ENCODE measurements at places on chromosomes 5 and 9.

DNA sequence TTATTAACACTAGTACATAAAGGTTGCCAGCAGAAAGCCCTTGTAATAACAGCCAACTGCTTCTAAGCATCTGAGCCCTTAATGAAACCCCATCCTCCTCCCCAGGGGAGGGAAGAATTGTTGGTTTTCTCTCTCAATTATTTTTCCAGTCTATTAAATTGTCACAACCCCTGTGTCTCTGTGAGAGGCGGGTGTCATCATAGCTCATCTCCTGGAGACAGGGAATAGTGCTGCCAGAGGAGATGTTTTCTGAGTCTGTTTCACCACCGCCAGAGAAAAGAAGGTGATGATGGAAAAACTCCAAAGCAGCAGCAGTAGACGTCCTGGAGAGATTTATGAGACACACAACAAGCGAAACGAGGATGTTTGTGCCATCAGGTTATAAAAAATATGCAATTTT lies 271.1 kb upstream of the NMUR2 start:
- DNase-seq = no peak

DNA sequence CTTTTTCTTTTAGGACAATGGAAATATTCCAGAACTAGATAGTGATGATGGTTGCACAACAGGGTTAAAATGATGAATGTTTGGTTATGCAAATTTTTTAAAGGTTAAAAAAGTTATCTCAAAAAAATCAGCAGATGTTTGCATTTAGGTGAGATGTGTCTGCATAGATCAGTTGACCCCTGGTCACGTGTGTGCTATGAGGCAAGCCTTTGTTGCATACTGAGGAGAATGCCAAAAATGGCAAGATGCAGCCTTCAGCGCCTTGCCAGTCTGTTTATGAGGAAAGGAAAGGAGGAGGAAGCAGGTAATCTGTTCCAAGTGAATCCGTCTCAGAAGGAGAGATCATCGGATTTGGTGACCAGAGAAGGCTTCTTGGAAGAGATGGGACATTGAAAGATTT lies 11.9 kb downstream of the MEGF10 start:
- no peak for DNase-seq

- no peak for DNase-seq
Measured at GRCh38 chr5:93594591-93595419, 11.8 kb downstream of the NR2F1 start.

DNA sequence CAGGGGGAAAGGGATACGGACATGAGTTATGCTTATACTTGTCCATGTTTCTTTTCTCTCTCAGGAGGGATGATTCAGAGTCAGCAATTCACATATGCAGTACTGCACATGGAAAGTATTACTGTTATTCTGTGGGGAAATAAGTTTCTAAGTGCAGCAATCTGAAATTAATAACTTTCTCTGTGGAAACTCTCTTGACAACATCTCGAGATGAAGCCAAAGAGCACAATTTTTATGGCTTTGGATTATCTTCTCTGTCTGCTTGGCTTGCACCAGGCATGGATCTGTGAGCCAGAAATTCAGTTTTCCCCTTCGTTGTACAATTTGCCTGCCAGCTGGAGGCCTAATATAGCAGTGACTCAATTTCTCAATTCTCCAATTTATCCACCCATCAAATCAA lies 2.5 kb upstream of the NDFIP1 start:
- no peak for DNase-seq

DNA sequence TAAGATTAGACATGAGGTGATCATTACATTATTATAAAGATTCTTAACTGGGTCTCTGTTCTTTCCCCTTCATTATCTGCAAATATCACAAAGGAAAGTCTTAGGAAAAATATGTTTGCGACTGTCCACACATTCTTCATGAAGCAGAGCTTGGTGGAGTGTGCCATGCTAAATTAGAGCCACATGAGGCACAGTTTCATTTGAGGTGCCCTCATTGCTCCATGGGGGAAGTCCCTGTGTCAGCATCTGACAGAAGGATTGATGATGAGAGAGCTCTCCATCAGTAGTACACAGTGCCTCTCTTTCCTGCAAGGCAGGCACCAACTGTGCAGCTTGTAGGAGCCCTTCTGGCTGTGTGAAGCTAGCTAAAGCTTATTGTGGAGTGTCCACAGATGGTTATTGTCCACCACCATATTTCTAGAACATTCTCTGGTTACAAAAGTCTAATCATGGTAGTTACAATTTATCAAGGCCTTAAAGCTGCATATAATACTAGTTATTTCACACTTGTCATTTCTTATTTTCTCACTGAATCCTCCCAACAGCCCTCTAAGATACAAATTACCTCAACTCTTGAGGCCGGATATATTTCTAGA lies 63.9 kb downstream of the C9orf152 start:
- no peak for DNase-seq

DNA sequence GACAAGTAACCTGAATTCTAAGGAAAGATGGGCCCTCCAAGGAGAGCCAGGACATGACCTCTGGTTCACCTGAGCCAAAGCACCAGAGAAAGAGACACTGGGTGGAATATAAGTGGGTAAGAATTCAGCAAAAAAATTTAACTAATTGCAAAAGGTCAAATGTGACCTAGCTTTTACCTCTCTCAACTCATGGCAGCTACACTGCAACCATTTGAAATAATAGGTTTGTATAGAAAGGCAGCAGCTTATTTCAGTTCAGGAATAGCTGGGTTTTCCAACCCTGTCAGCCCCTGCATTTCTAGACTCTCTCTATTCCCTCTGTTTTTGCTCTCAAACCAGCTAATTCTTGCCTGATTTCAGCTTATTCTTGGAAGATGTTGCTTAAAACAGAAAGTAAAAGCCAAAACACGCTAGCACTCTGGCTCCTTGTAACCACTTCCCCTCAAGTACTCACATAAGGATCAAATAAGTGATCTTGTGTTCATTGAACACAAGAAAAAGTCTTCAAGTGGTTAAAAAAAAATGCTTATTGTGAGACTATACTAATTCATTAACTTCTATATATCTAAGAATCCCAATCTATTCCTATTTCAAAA lies 101.1 kb upstream of the NR4A3 start:
- no peak for DNase-seq

- no peak for DNase-seq
Measured at GRCh38 chr5:2748179-2748860, 3.2 kb downstream of the IRX2 start.

- no peak for DNase-seq
Measured at GRCh38 chr5:33336891-33337636, 103.7 kb upstream of the TARS1 start.

- DNase-seq = no peak
Measured at GRCh38 chr5:90997082-90997481, 386.0 kb downstream of the ARRDC3 start.

- DNase-seq = no peak
Measured at GRCh38 chr5:90022711-90023053, 386.9 kb downstream of the CETN3 start.

DNA sequence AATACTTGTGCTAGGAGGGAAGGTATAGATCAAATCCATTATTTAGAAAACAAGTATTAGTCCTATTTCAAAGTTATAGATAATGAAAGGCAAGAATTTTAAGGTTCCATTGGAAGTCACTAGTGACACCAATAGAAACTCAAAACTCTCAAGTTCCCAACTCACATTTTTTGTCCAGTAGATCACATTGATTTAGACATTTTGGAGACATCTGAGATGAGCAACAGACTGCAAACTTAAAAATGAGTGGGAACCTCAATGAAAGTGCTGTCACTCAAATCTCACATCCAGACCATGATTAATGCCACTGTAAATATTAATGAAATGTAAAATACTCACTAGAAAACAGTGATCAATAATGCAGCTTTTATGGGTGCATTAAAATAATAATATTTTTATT lies 405.0 kb downstream of the ENC1 start:
- no peak for DNase-seq

GRCh38 chr9:87862536-87863268 lies 20.0 kb upstream of the SPATA31E1 start:
- DNase-seq = no peak

DNA sequence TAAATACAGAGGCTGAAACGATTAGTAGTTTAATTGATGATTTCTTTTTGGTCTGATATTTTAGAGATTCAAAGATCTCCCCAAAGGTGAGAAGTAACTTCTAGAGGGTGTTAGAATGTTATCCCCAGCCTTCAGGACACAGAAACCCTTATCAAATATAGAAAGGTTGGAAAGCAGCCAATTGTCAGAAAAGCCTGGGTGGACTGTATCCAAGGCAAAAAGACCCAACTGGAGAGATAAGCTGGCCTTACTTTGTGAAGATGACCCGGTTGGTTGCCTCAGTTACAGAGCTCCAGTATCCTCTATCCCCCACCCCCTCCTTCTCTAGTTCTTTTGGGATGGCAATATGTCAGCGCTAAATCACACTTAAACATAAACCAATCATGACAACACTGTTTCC lies 75.7 kb downstream of the GCNT4 start:
- no peak for DNase-seq

- DNase-seq = no peak
Measured at GRCh38 chr9:136048560-136049411, 46.3 kb downstream of the NACC2 start.

GRCh38 chr5:43514025-43514424 lies 923 bp downstream of the C5orf34 start:
- DNase-seq = no peak

- no peak for DNase-seq
Measured at GRCh38 chr9:133023117-133023890, 7.5 kb upstream of the GTF3C5 start.

- DNase-seq = no peak
Measured at GRCh38 chr5:26538226-26538625, 500.2 kb downstream of the CDH9 start.

DNA sequence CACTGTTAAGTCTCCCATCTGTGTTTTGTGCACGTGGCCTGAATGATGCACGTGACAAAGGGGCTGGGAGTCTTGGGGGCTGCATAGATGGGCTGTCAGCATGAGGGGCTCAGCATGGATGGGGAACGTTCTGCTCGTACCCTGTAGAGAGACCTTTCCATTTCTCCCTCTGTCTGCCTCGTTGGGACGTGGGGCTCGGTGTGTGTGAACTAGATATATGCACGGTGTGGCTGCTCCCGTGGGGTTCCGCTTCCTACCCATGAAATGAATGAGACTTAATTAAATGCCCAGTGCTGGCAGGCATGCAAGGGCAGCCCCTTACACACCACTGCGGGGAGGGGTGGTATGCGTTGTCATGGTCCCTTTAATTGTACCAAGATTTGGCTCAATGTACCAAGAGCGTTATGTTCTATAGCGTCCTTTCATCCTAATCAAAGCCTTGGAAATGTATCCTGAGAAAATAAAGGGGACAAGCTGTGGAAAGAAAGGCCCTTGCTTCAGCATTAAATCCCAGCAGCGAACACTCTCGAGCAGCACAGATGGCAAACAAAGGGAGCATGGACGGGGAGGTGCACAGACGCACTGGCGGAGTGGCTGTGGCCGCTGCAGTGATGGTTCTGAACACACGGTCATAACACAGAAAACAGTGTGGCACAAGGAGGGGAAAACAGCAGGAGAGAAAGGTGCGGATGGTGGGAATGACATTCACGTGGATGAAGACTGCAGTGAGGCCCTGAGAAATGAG lies 66.8 kb downstream of the RASGEF1C start:
- DNase-seq = no peak

DNA sequence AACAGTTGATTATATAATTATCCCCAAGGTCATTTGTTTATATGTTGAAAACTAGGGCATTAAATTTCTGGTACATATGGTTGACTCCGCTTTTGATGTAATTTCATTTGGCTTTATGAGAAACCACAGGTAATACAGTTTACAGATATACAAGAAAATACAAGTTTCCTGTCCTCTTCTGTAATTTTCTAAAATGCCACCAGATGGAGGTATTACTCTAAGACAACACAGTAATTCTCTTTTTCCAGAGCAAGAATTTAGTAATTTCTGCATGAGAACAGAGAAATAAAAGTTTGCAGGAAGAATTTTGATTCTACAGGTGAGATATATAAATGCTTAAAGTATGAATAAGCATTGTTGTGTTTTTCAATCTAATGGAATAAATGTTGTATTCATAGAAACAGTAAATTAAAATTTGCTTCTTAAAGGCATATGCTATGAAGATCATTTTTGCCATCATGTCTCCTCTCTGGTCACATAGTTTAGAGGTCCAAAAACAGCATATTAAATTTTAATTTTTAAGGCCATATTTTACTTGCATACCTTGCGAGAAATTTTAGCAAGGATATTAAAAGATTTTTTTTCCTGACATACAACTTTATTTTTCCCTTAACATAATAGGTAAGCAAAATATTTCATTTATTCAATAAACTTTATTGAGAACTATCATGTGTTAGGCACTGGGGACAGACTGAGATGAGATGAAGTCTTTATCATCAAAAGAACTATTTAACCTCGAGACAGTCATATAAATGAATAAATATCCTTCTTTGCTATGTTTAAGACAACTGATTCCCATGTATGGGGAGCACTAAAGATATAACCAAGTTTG lies 22.7 kb downstream of the CHD1 start:
- DNase-seq = peak; percentile 16

DNA sequence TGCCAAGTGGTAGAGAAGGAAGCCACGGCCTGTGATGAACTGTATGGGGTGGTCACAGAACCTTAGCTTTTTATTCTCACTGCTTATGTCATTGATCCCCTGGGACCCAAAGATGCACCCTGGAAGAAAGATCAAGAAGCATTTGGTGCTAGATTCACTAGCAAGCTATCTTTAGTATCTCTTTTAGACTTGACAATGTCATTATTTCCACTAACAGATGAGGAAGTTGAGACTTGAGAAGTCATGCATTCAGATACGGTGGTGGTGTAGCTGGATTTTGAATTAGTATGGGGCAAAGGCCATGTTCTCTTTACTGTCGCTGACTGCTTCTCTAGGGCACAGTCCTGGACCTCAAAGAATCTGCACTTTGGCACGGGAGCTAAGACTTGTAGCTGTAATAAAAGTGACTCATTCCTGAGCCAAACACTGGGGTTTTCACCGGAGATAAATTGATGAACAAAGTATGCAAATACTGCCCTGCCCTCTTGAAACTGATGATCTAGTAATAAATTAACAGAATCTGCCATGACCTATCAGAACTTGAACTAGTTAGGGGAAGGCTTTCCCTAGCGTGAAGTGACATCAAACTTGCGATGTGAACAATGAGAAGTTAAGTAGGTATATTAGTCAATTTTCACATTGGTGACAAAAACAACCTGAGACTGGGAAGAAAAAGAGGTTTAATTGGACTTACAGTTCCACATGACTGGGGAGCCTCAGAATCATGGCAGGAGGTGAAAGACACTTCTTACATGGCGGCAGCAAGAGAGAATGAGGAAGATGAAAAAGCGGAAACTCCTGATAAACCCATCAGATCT lies 5.4 kb downstream of the GDA start:
- no peak for DNase-seq

- no peak for DNase-seq
Measured at GRCh38 chr5:78522476-78523260, 125.9 kb downstream of the LHFPL2 start.

GRCh38 chr5:67100301-67100700 lies 96.3 kb downstream of the CD180 start:
- no peak for DNase-seq

Data from NCI-H748 treated with DMSO at 0.1 percent for 48 hours (cell line).